Stimulated activated CD8-positive, alpha-beta memory T cell treated with anti-CD3 and anti-CD28 coated beads, Interleukin-7, amount 100 ng/mL, for 1 hour (primary cell): ENCODE measurements at places on chromosomes 2 and 18.

GRCh38 chr18:46343931-46344372, 239.8 kb downstream of the HAUS1 start:
- peak; percentile 6 for DNase-seq

DNA sequence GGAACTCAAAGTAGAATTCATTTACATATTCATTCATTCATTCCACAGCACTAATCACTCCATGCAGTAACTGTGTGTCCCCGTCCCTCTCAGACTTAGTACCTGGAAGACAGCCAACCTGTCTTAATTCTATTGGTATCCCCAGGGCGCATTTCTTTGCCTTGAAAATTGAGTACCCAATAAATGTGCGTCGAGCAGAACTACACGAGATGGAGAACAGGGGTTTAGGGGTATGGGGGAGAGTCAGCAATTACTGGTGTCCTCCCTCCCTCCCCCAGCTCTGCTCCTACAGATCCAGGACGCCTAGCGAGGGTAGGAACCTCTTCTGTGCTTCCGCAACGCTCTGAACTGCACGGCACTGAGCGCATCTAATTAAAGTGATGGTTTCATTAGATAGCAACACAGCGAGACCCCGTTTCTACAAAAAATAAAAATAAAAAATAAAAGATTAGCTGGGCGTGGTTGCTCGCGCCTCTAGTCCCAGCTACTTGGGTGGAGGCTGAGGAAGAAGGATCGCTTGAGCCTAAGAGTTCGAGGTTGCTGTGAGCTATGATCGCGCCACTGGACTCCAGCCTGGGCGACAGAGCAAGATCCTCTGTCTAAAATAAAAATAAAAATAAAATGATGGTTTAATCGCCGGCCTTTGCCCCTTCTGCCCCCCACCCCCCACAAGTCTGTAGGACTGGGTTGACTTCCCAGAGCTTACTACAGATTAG, 614 bp upstream of the FKBP1B start:
- no peak for DNase-seq

DNA sequence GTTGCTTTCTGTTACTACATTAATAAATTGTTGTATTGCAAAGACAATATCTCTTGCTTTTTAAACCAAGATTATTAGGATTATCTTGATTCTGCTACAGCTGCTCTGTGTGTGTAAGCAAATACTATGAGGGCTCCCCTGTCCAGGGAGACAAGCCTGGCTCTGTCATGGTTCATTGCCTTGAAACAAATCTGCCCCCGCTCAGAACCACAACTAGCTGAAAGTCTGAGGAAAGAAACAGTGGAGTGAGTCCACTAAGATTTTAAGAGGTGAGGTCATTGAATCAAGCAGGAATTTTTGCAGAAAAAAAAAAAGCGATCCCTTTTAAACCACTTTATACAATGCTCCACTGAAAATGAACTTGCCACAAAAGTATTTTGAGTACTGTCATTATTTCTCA, 30.8 kb upstream of the LRRTM4 start:
- DNase-seq: no peak

DNA sequence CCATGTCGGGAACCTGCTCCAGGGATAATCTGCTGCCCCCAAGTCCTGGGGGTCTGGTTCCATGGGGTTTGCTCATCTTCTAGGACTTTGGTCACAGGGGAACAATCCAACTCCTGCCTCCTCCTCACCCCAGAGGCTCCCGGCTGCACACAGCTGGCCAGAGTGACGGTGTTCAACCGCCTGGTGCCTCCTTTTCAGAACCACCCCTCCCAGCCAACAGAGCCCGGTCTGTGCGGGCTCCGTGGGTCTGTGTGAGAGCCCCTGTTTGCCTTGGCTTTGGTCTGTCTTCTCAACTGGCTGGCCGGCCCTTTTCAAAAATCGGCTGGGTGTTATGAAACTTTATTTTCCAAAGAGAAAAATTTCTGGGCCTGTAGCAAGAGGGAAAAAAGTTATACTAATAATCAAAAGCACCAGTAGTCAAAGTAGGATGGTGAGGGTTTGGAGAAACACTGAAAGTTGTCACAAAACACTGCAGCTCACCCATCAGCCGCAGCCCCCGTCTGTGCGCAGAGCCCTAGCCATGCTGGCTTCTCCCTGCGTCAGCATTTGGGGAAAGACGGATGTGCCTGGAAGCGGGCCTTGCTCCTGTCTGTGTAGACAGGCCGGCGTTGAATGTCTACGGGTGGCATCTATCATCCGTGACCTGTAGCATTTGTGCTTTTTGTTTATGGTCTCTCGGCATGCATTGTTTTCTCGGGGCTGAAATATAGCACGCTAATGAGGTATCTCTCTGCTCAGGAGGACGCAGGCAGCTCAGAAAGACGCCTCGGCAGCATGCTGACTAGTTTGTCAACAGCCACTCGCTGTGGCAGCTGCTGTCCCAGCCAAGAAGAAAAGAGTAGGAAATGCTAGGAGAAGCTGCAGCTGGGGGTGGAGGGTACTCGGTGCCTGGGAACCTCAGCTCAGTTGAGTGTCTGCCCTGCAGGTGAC, 138.6 kb downstream of the GLI2 start:
- DNase-seq: no peak

GRCh38 chr2:135227386-135227785, 175.3 kb downstream of the RAB3GAP1 start:
- DNase-seq: no peak

DNA sequence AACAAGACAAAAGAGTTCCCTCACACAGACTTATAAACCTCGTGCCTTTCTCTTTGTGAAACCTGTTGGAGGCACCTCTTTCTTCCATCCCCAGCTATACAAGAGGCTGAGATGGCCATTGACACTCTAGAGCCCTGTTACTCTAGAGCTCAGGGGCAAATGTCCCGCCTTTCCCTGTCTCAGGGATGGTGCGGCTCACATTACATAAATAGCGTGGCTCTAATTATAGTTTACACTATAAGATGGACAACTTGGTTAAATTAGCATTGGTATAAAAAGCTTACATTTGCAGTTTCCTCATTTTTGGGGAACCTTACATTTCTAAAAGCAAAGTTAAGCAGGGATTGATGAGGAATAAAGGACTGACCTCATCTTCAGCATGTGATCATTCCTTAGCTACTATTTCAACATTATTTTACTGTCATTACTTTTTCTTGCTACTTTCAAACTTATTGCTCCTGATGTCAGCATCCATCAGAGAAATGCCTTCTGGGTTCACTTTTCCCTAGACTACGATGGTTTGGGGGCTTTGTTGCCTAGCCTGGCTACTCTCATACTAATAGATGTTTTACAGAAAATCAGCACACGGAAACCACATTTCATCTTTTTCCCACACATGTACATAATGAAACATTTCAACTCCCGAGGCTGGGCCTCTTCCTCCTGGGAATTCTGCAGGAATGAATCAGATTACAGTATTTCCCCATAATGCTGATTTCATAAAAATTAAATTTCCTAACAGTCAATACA, 40.4 kb downstream of the FTCDNL1 start:
- no peak for DNase-seq

- no peak for DNase-seq
Measured at GRCh38 chr18:22822841-22823508, 110.2 kb upstream of the RBBP8 start.

- no peak for DNase-seq
Measured at GRCh38 chr2:127421871-127422558, 3.8 kb downstream of the PROC start.

DNA sequence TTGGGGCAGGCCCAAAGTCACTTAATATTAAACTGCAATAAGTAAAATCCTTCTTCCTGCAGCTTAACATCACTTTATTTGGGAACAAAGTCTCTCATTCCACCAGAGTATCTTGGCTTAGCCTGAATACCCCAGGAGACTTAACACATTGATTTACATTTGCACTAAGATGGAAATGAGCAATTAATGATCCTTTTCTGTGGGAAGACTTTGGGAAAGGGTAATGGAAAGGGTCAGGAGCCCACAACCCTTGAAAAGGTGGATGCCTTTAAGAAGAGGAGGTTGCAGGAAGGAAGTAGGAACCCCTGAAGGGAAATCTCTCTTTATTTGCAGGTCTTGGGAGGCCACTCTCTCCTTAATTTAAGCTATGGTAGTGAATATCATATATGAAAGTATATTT, 28.0 kb upstream of the BARD1 start:
- DNase-seq: no peak
